Right cardiac atrium (tissue), 5 donors: ENCODE measurements at places on chromosomes 12 and 14.

DNA sequence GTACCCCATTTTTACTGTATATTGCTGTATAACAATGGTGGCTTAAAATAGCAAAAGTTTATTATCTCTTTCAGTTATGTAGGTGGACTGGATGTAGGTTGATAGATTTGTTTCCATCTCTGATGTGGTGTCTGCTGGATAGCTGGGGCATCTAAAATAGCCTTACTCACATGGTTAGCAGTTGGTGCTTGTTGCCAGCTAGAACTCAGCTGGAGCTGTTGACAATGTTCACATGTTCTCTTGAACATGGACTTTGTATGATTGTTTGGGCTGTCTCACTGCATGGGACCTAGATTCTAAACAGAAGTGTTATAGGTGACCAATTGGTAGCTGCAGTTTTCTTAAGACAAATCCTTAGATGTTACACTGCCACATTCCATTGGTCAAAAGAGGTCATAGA, 126.9 kb downstream of the GPHN start:
- no peak for DNase-seq

DNA sequence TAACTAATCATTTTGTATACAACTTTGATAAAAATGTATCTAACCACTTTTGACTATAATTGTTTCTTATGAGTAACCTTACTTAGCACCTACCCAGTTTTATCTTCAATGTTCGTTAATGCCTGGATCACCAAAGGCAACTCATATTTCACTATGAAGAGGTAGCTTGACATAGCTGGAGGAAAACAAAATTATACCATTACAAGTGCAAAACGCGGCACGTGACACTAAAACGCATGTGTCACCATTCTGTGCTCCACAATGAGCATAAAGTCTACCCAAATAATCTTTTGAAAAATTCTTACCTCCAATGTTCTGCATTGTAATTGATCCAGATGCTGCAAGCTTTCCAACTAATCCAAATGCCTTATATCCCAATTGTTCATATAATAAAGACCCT, 5.8 kb downstream of the SLC38A2 start:
- DNase-seq, result no peak

DNA sequence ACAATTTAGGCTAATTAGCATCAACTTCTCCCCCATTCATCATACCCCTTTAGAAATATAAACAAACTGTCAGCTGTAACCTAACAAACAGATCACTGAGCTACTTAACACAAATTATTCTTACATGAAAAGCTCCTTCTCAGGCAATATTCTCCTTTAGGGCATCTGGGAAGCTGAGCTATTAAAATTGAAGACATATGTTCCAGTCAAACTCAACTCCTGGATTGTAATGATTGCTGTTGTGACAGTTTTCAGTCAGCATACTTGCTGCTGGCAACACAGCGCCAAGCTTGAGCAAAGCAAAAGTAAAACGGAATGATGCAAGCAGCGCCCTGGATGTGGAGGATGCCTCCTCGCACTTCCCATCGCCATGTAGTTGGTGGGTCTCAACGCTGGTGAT, 82.4 kb downstream of the SLC25A21 start:
- DNase-seq, result no peak

DNA sequence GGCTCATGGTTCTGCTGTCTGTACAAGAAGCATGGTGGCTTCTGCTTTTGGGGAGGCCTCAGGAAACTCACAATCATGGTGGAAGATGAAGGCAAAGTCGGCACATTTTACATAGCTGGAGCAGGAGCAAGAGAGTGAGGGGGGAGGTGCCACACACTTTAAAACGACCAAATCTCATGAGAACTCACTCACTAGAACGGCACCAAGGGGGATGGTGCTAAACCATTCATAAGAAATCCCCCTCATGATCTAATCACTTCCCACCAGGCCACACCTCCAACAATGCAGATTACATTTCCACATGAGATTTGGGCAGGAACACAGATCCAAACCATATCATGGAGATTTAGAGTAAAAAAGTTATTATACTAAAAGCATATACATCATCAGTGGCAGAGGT, 13.6 kb upstream of the LEMD3 start:
- no peak for DNase-seq

DNA sequence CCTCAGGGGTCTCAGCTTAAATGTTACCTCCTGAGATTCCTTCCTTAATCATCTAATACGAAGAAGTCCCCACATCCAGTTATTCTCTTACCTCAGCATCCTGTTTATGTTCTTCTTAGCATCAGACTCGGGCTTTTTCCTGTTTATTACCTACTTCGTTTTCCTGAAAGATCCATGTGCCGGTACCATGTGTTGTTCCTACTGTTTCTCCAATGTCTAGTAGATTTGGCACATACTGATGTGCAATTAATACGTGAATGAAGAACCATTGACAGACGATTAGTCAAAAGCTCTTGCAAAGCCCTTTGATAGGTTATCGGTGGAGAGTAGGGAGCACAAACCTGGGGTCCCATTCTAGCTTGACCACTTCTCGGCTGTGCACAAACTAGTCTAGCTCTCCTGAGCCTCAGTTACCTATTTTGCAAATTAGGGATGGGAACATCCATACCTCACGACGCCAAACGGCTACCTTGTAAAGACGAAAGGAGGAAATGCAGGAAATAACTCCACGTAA, 735 bp upstream of the MAPKAPK5 start:
- no peak for DNase-seq
